ENCODE measurements at places on chromosomes 5 and 9.

DNA sequence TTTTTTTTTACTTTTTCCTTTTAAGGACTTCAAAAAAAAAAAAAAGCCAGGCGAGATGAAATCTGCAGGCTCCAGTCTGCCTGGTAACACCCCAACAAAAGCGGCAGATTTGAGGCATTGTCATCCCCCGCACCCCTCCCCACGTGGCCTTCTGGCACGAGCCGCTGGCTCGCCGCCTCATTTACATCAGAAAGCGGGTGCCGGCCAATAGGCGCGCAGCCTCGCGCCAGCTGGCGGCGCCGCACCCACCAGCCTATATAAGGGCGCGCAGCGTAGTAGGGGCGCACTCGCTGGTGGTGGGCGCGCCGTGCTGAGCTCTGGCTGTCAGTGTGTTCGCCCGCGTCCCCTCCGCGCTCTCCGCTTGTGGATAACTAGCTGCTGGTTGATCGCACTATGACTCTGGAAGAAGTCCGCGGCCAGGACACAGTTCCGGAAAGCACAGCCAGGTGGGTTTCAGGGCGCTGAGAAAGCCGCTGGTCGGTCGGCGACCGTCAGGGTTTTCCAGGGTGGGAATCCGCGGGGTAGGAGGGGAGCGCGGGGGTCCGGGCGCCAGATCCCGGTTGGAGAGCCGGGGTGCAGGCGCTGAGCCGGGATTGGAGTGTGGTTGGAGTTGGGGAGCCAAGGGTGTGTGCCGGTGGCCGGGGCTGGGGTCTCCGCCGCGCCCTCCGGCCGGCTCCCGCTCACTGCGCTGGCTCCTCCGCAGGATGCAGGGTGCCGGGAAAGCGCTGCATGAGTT lies at the start of gene GADD45G:
Gene GADD45G, plus strand, starts transcription at position 284 of the 736 bp plus-strand sequence. Its CDS starts 110 bp downstream, at position 394.
- peak; percentile 93 for DNase-seq

DNA sequence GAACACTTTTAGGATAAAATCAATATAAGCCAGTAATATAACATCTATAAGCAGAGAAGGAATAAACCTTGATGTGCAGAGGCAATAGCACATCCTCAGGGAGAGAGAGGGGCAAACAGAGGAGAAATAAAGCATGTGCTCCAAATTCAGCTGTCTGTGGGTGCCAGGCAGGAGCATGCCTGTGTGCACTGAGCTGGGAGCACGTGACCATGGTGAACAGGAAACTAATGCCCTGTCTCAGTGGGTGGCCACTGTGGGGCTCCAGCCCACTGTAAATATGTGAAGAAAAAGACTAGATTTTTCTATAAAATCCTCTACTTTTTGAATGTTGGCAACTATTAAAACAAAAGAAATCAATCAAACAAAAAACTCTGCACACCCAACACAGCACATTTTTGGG lies 55.3 kb downstream of the FYB1 start:
- peak; percentile 23 for DNase-seq

DNA sequence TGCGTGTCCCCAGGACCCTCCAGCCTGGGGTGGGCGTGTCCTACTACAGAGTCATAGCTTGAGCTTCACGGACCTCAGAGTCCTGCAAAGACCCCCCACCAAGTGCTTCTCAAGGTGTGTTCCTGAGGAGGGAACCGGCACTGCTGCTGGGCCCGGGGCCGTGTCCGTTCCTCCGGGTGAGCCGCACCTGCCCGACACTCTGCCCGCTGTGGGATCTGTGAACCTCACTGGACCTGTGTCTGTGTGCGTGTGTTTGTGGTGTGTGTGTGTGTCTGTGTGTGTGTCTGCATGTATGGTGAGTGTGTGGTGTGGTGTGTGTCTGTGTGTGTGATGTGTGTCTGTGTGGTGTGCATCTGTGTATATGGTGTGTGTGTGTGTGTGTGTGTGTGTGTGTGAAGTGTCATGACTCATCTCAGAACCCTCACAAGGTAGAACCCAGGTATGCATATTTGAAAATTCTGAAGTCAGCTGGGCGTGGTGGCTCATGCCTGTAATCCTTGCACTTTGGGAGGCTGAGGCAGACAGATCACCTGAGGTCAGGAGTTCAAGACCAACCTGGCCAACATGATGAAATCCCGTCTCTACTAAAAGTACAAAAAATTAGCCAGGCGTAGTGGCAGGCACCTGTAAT lies 40.9 kb upstream of the RXRA start:
- no peak for DNase-seq

DNA sequence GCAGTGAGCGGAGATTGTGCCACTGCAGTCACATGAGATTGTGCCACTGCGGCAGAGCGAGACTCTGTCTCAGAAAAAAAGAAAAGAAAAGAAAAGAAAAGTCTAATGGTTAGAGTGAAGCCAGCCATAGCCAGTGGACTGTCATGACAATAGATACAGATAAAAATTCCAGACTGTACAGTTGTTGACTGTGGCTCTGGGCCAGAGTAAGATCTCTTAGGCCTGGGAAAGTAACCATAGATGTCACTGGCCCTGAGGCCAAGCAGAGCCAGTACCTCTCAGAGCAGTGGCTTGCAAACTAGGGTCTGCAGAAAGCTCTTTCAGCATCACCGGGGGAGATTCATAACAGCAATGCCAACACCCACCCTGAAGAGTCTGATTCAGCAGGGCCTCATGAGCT lies 44.1 kb upstream of the SUB1 start:
- no peak for DNase-seq

- DNase-seq, result no peak
Observed at GRCh38 chr9:116859763-116860162, 172.7 kb downstream of the TRIM32 start.

Measured in hematopoietic multipotent progenitor cell treated with erythropoietin and hydrocortisone succinate and interleukin-3 and kit ligand, for 8 days (in vitro differentiated cells).